SK-N-SH (cell line): ENCODE measurements at places on chromosomes 4 and X.

DNA sequence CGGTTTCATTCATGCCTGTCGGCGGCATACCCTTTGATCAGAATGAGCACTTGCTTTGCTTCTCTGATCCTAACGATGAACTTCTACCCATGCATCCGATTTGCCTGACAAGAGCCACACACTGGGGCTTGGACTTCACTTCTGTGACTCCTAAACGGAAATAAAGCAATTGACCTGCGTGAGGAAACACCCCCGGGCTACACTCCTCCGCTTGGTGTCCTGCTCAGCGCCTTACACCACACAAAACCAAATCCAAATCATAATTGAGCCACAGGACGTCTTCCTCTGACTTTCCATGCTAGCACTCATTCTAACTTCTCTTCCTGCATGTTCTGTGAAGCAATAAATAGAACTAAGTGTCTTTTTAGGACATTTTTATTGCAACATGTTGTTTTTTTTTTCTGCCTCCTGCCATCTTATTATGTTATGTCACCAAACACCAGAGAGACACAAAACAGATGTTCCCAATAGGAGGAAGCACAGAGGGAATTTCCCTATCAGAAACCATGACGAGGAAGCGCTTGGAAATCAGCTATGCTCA lies 110.8 kb upstream of the FAM9B start:
- no peak for DNase-seq

DNA sequence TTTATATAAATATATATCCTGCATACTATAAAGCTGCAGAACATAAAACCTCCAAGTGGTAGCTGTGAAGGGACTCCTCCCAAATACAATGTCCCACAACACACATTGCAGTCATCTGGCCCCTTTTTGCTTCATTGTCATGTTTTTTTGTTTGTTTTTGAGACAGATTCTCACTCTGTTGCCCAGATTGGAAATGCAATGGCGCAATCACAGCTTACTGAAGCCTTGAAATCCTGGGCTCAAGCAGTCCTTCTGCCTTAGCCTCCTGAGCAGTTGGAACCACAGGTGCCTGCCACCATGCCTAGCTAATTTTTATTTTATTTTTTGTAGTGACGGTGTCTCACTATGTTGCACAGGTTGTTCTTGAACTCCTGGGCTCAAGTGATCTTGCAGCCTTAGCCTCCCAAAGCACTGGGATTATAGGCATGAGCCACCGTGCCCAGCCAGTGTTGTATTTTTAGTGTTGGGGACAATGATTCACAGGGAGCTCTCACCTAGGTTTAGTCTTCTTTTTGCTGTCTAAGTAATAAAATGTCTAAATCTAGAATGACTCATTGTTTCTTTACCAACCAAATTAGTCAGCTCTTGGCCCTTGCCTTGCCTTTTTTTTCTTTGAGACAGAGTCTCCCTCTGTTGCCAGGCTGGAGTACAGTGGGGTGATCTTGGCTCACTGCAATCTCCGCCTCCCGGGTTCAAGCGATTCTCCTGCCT lies 24.0 kb upstream of the XIAP start:
- no peak for DNase-seq

GRCh38 chrX:71953391-71953790 lies 42.7 kb downstream of the NHSL2 start:
- no peak for DNase-seq

- DNase-seq: no peak
These were observed 14.4 kb downstream of the STK26 start for GRCh38 chrX:132037479-132037993.

DNA sequence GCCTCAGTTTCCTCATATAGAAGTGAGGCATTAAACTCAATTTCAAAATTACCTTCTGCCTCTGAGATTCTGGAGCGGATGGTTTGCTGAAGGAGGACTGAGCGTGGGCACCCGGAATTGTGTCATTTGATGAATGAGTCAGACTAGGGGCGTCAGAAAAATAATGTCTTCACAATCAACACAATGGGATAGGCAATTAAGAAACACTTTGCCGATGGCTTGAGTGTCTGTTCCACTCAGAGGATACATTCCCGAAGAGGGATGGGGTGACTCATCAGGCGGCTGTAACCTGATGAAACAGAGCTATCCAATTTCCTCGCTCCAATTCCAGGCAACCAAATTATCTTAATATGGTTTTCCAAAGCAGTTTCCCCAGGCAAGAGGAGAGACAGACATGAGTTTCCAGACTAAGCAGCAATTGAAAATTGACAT lies 1.2 kb upstream of the CHRNA9 start:
- peak; percentile 72 for DNase-seq

DNA sequence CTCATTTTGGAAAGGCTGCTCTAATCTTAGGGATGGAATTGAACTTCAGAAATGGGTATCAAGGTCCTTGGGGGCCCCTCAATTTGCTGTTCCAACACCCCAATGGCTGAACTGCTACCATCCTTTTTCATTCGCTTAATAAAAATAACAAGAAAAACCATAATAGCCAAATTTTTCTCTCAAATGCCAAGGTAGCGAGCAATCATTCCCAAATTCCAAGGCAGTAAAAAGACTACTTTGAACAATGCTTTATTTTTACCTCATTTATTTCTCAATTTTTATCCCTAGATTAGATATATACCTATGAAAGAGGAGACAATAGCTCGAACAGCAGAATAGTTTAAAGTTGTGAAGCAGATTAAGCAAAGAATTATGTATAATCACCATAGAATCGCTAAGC lies 323.4 kb upstream of the SLC7A11 start:
- DNase-seq: no peak

- no peak for DNase-seq
These were observed 3.3 kb downstream of the SHROOM2 start for GRCh38 chrX:9789555-9789954.

- no peak for DNase-seq
These were observed 18.1 kb upstream of the PAGE5 start for GRCh38 chrX:55201930-55202579.

DNA sequence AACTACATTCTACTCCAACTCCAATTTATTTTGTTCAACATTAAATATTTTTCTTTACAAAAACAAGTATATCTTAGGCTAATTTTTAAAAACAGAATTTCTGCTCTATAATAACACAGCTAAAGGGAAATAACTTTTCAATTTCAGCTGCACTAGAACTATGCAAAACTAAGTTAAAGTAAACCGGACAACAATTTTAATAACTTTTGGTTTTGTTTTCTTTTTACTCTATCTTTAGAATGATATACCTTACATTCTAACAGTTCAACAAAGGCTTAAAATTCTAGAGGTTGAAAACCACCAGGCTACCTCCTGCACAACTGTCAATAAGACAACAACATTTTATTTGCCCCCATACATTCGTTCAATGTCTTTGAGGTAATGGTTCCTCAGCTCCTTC lies 18.7 kb upstream of the KCNE5 start:
- no peak for DNase-seq

- no peak for DNase-seq
These were observed 54.3 kb downstream of the EGF start for GRCh38 chr4:109966891-109967481.

- no peak for DNase-seq
These were observed 181.2 kb downstream of the RAPGEF2 start for GRCh38 chr4:159284113-159284512.

DNA sequence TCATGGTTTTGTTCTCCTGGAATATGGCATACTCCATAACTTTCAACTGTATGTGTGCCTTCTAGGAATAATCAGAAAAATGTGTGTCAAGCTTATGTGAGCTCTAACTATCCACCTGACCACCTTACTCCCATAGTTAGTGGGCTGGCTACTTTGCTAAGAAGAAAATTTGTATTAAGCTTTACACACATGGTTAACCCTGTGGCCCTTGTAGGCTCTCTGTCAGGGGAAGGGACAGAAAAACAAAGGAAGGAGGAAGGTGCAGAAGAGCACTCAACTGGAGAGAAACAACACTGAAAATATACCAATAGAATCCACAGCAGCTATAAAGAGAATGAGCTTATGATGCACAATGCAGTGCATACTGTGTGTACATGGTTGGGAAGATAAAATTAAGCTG lies 84.6 kb downstream of the PPP3CA start:
- no peak for DNase-seq

DNA sequence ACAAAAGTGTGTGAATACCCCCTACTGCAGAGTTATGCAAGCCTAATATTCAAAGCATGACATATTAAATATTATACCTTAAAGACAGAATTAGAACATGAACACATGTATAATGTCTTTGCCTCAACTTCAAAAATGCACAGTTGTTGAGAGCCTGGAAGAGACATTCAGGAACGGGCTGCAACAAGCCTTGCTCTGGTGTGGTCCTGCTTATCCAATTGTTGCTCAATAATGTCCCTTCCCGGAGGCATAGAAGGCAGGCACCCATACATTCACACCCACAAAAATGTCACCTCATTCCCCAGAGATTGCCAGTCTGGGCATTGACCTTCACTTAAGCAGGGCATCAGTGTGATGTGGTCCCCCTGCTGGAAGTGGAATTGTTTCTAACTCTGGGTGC lies 238.8 kb downstream of the CBR4 start:
- no peak for DNase-seq

- no peak for DNase-seq
These were observed 15.0 kb upstream of the REST start for GRCh38 chr4:56892691-56893090.

GRCh38 chr4:58205446-58206235 lies 1095.5 kb upstream of the IGFBP7 start:
- no peak for DNase-seq

DNA sequence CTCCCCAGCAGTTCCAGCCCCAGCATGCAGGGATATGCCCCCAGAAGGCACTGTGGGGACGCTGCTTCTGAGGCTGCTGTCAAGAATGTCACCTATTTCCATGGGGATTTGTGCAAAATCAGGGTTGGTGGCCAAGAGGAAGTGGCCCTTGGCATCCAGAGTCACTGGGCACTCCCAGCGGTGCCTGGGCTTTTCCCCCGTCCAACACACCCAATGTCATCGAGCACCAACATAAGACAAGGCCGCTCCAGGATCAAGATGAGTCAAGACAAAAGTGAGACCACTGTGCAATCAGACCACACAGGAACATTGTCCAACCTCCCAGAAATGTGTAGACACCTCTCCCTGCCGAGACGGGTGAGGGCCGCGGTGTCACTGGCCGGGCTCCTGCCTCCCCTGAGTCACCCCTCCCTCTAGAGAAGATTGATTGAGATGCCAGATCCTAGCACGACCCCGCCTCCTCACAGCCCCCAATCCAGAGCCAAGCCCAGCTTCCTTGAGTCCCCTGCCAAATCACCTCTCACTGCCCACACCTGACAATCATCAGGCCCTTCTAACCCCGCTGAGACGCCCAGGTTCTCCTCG lies 194.3 kb downstream of the AFAP1 start:
- DNase-seq: no peak

GRCh38 chrX:5672099-5672498 lies 556.6 kb downstream of the NLGN4X start:
- no peak for DNase-seq

GRCh38 chr4:158610790-158611189 lies 60.9 kb downstream of the C4orf46 start:
- no peak for DNase-seq

- DNase-seq: no peak
These were observed 34.8 kb downstream of the LIN54 start for GRCh38 chr4:82975792-82976191.

GRCh38 chrX:29922607-29923006 lies 292.8 kb upstream of the MAGEB2 start:
- no peak for DNase-seq

- DNase-seq: no peak
These were observed 16.1 kb upstream of the TBC1D14 start for GRCh38 chr4:6893449-6894085.

DNA sequence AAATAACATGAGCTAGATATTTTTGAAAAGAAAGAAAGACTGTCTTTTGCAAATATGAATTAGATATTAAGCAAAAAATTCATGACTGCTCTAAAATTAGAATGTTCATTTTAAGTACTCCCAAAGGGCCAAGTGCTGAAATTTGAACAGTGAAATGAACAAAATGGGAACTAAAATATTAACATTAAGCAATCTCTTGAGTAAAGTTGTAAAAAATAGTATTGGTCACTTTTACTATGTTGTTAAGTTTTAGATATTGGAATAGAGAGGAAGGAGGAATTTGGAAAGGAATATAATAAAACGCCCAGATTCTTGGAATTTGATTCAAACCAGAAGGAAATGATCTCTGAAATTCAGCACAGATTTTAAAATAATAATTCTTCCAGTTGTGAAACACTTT lies 125.9 kb upstream of the ANK2 start:
- DNase-seq: no peak

- DNase-seq: no peak
These were observed 167.6 kb upstream of the CXorf66 start for GRCh38 chrX:140132937-140133336.

- no peak for DNase-seq
These were observed 62.9 kb downstream of the MAOA start for GRCh38 chrX:43718956-43719355.

- DNase-seq: no peak
These were observed 60.6 kb downstream of the TENM3 start for GRCh38 chr4:182303847-182304246.

GRCh38 chrX:97743014-97743413 lies 859.3 kb downstream of the RPA4 start:
- DNase-seq: no peak
